ENCODE measurements at places on chromosomes 3 and 15.

DNA sequence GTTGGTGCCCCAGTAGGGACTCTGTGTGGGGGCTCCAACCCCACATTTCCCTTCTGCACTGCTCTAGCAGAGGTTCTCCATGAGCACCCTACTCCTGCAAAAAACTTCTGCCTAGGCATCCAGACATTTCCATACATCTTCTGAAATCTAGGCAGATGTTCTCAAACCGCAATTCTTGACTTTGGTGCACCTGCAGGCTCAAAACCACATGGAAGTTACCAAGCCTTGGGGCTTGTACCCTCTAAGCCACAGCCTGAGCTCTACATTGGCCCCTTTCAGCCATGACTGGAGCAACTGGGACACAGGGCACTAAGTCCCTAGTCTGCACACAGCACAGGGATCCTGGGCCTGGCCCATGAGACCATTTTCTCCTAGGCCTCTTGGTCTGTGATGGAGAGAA lies 66.5 kb upstream of the VGLL3 start:
- DNase-seq = no peak

DNA sequence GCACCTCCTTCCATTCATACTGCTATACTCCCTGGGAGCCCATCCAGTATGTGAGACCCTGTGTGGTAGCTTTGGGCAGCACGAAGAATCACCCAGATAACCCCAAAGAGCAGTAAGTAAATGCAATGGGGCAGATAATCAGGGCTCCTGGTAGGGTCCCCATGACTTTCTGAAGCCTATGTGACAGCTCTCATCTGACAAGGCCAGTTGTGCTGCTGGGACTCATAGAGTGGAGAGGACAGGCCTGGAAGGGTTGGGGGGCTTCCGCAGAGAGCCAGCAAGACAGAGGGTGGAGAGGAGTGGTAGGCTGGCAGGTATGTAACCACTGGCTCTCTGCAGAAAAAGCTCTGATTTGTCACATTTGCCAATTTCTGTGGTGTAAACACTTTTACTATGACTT lies 3.2 kb upstream of the SLC6A20 start:
- no peak for DNase-seq

GRCh38 chr3:125109536-125109925 lies 53.7 kb upstream of the HEG1 start:
- DNase-seq = no peak

GRCh38 chr3:29353807-29354206 lies 72.9 kb downstream of the RBMS3 start:
- no peak for DNase-seq
